Kidney (tissue), 22 donors: ENCODE measurements at places on chromosomes 3 and 15. TPM values are rescaled to one million over a fixed set of nuclear protein-coding genes. Genes with fewer than 3 reads are reported as not detected.
A peak's percentile ranks its signal among the peaks of the same experiment; 100 is the strongest.

GRCh38 chr3:114639171-114639570, 345.3 kb downstream of the TIGIT start:
- no peak for DNase-seq

TMEM207 gene
- polyA plus RNA-seq: 21.2 TPM

POLG gene
- polyA plus RNA-seq: 28.6 TPM

DNA sequence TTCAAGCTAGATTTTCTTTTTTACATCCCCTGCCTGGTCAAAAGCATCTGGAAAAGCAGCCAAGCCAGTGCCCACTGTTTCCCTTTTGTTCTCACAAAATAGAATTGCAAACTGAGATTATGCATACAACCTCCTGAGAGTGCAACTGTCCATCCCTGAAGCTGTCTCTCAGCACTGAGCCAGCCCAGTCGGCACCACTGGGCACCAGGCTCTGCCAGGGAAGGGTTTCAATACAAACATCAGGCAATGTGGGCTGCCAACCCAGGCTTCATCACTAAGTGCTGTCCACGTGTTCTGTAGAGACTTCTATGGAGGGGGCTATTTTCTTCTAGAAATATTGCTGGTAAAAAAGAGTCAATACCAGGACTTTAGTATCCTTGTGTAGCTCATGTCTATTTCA, 356.3 kb upstream of the TBL1XR1 start:
- no peak for DNase-seq

DNA sequence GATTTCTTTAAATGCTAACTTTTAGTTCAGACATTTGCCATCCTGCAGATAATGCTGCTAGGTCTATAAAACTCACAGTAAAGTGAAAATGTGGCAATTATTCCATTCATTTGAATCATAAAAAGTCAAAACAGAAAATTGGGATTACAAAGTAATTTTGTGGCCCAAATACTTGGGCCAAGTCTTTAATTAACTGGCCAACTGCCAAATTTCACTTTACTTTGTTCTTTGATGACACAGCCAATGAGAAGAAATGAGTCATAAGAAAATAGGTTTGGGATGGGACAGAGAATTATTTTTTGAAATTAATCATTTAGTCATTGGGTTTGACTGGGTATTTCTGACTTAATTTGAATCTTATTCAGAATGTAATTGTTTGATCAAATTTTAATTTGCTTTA, 89.8 kb upstream of the SLC2A2 start:
- DNase-seq: no peak

DNA sequence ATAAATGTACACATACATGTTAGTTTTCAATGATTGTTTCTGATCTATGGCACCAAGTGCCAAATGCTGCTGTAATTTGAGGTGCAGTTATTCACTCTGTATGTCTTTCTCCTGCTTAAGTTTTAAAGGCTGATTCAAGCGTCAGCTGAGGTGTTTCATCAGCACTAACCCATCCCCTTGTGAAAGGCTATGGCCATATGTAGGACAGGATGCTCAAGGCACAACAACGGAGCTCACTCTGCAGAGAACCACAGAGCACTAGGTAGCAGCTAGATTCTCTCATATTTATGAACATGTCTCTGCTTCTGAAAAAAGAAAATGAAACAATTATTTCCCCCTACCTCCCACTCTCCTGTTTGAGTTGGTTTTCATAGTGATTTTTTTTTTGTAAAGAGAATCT, 340.0 kb upstream of the TMCO5A start:
- no peak for DNase-seq

- DNase-seq: peak; percentile 40
Observed at GRCh38 chr3:73298243-73299183, 237.1 kb downstream of the EBLN2 start.

GRCh38 chr3:21938267-21938681, 187.3 kb upstream of the ZNF385D start:
- no peak for DNase-seq

DNA sequence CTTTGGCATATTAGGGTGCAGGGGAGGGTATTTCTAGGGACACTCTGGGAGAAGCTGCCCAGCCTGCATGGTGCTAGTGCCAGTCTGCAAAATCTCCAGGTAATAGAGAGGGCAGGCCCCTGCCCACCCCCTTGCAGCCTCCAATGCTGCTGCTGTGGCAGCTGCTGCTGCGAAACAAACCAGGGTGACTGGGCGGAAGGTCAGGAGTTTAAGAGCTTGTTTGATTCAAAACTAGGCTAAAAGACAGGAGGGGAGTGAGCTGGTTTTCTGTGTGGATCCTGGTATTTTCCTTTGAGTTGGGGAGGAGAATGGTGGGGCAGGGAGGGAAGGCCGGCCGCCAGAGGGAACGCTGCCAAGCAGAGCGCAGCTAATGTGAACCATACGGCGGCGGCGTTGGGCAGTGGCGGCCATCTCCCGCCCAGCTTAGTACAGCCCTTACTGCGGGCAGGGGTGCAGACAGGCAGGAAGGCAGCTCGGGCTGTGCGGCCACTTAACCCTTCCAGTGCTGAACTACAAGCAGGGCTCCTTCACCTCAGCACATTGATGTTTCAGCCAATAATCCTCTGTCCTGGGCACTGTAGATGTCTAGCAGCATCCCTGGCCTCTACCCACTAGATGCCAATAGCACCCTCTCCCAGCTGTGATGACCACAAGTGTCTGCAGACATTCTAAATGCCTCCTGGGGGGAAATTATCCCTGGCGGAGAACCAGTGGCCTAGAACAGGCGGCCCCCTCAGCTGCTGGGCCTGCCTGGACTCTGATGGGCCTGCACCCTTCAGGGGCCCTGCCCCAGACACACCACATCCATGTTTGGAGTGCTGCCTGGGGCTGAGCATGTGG, 125.7 kb downstream of the EEFSEC start:
- DNase-seq: peak; percentile 82

DNA sequence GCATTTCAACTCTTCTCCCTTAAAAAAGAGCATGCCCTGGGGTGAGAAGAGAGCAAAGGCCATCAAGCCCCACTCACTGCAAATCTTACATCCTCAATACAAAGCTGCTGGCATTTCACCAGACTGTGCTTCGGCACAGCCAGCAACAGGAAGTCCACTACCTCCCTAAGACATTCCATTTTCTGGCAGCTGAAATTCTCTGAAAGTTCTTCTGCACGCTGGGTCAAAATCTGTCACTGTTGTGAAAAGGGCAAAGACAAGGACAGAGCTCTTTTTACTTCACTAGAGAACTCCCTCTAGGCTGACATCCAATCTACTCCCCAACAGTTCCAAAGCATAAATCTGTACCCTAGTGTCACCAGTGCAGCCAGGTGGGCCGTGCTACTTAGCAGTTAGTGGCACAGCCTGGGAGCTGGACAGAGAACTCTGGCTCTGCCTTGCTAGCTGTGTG, 6.3 kb downstream of the MTMR10 start:
- DNase-seq: no peak

ATP13A4 gene
- 0.49 TPM for polyA plus RNA-seq

GOLGA8T gene
- 0.28 TPM for polyA plus RNA-seq

GRCh38 chr3:133441867-133442270, 42.0 kb downstream of the BFSP2 start:
- no peak for DNase-seq

DNA sequence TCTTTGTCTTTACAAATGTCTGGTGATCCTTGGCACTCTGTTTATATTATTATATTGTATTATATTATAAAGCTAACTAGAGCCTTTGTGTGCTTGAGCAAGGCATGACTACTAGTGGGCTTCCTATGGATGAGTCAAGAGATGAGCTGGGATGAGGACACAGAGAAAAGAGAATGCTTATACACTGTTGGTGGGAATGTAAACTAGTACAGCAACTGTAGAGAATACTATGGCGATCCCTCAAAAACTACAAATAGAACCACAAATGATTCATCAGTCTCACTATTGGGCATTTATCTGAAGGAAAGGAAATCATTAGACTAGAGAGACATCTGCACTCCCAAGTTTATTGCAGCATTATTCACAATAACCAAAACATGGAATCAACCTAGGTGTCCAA, 40.8 kb upstream of the MED12L start:
- no peak for DNase-seq

EPHA3 gene
- 0.19 TPM for polyA plus RNA-seq

GRCh38 chr3:9787714-9788113, 4.6 kb downstream of the TADA3 start:
- no peak for DNase-seq

DNA sequence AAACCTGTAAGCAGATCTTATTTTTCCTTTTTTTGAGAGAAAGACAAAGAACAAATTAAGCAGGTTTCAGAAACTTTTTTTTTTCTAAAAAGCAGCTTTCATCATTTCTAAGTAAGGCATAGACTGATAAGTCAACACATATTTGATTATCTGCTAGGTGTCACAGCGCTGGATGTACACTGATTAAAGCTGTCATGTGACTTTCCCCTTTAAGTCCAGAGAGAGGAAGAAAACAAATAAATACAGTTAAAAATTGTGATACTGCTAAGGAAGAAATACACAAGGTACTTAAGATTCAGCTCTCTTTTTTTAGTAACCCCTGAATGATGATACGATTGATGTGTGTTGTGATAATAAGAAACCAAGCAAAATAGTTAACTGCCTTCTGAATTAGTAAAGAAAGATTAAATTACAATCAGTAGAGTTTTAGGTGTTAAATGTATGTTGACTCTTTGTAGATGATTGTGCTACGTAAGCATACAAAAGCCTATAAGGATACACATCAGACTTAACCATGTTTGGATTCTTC, 2.8 kb downstream of the GLCE start:
- no peak for DNase-seq

GRCh38 chr15:68524753-68525584, 53.8 kb upstream of the CORO2B start:
- DNase-seq: peak; percentile 19

DNA sequence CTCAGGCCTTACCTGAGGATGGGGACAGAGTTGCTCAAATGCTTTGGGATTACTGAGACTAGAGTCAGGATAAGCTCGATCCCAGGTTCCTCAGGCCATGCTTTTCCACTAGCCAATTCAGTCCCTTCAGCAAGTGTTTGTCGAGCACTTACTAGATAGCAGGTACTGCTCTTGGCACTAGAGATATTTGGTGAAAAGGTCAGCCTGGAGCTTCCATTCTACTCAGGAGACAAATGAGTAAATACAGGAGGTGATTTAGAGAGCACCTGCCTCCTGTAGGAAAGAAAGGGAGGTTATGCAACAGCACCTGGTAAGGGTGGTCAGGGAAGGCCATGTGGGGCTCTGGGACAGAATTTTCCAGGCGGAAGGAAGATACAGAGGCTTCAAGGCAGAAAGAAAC, 99.9 kb downstream of the CACNA1D start:
- DNase-seq: no peak

ACTRT3 gene
- 4.5 TPM for polyA plus RNA-seq

GRCh38 chr3:10594915-10595314, 89.5 kb upstream of the ATP2B2 start:
- peak; percentile 89 for DNase-seq

DNA sequence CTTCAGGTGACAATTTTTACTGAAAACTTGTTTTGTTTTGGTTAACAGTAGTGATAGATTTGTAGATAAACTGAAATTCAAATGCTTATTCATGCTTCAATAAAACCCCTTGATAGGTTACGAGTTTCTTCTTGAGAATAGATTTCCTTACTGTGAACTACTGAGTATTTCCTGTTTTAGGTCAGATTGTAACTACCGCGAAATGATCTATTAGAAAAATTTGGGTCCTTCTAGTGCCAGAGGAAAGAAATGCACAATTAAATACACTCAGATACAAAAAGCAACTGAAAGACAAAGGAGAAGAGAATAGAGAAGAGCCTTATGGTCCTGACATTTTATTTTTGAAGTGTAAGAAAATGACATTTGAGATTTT, 251.7 kb upstream of the TBL1XR1 start:
- no peak for DNase-seq

GRCh38 chr15:66232267-66232625, 21.3 kb downstream of the MEGF11 start:
- no peak for DNase-seq

PDZRN3 gene
- polyA plus RNA-seq: 9.5 TPM

ANKRD34C gene
- 0.11 TPM for polyA plus RNA-seq

DNA sequence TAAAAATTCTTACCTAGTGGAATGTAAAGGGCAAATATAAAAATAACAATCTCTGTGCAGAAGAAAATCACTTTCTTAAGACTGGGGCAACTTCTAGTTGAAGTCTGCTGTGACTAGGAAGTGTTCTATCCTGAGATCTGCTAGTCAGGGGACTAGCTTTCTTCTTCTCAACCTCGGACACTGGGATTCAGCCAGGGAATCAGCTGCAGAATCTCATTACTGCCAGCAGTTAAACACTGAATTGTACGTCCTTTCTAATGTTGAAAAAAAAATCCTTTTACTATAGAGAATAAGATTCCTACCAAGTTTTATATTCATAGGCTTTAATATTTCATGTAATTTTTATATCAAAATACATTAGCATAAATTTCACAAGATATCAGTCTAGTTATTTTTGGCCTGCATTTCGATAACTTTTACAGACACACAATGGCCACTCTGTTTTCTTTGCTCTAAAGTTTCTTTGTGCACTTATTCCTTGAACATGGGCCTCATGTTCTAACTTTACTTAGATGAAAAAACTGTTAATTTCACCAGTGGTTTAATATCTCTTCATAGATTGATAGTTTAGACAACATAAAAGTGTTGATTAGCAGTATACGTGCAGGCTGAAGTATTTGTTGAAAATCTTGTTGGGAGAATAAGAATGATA, 2.6 kb upstream of the NEO1 start:
- no peak for DNase-seq

POTEB gene
- not detected for polyA plus RNA-seq

GRCh38 chr15:84634228-84634837, 19.8 kb downstream of the WDR73 start:
- no peak for DNase-seq

DNA sequence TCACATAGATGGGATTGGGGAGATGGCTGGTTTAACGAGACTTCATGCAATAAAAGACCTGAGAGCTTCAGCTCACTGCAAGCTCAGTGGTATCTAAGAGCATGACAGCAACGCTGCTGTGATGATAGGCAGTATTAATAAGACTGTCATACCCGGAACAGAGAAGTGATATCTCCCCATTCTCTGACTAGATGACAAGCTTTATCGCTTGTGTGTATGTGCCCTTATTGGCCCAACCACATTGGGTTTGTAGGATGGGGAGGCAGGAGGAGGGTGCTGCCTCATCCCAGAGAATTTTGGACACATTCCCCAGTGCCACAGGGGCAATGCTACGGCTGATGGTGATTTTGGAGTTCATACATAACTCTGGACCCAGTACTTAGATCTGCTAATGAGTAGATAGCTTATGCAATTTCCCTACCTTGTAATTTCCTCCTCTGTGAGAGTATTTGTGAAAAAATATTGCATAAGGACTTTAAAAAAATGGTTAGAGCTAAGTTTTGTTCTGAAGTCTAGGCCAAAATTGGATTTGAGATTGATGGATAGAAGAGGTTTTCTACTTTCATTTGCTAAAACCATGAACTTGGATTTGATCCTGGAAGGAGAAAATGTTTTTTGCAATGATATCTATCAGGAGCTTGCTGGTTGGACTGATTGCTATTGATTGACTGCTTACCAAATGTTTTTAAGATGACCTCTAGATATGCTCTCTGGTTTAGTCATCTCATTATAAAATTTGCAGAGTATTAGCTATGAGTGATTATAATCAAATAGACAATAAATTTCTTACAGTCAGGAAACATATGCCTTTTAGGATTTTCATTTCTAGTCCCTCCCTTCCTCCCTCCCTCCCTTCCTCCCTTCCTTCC, 14.0 kb upstream of the TMEM212 start:
- no peak for DNase-seq

- DNase-seq: no peak
Observed at GRCh38 chr3:178109691-178110090, 426.5 kb upstream of the KCNMB2 start.
